ENCODE measurements at places on chromosomes 12 and 14.

DNA sequence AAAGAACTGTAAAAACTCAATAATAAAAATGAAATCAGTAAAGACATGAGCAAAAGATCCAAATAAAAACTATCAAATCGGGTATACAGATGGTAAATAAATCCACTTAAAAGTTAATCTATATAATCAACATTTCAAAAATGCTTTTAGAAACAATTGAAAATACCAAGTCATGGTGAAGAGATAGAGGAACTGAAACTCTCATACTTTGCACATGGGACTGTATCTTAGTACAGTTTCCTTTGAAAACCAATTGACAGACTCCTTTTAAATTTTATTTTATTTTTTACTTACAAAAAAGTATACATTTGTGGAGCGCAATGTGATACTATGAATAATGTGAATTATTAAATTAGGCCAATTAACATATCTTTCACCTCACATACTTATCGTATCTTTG is 98.6 kb upstream of the FAR2 start:
- DNase-seq = no peak

DNA sequence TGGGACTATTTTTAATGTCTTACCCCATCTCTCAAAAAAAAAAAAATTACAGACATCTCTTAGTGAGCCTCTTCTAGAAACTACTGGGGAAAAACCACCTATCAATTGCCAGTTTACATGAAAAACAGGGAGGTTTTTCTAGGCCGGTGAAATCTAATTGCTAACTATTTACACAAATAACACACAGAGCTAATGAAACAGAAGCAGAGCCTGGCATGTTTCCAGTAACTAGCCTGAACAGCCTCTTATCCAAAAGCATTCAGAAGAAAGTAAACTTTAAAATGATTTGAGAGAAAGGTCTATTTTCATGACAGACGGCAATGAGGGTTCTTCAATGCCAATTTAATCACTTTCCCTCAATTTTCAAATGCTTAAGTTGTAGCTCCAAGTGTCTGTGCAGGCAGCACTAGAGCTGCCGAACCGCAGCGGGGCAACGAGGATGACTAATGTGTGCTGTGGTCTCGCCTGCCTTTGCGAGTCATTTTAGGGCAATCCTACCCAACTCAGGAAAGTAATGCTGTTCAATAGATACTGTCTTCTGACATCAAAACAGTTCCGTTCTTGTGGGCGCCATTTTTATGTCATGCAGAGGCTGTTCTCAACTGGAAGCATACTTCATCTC is 84.6 kb downstream of the SETD3 start:
- DNase-seq = peak; percentile 56

DNA sequence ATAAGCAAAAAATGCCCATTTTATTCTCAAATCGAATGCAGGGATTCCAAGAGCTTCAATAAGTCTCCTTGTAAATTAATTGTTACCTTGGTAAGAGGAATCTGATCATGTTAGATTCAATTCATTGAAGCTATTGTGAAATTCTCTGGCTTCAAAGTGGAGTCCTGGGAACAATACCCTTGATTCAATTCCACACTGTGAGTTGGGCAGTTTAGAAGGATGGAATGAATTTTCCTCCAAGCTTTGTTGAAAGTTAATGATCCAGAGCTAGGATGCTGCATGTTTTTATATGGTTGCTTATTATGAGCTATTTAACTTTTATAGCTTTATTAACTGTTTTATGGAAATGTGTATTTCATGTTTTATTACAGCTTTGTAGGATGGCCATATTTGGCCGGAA is 89.9 kb upstream of the IGF1 start:
- no peak for DNase-seq

GRCh38 chr12:53128780-53129569 is 25.7 kb downstream of the SOAT2 start:
- DNase-seq = no peak

DNA sequence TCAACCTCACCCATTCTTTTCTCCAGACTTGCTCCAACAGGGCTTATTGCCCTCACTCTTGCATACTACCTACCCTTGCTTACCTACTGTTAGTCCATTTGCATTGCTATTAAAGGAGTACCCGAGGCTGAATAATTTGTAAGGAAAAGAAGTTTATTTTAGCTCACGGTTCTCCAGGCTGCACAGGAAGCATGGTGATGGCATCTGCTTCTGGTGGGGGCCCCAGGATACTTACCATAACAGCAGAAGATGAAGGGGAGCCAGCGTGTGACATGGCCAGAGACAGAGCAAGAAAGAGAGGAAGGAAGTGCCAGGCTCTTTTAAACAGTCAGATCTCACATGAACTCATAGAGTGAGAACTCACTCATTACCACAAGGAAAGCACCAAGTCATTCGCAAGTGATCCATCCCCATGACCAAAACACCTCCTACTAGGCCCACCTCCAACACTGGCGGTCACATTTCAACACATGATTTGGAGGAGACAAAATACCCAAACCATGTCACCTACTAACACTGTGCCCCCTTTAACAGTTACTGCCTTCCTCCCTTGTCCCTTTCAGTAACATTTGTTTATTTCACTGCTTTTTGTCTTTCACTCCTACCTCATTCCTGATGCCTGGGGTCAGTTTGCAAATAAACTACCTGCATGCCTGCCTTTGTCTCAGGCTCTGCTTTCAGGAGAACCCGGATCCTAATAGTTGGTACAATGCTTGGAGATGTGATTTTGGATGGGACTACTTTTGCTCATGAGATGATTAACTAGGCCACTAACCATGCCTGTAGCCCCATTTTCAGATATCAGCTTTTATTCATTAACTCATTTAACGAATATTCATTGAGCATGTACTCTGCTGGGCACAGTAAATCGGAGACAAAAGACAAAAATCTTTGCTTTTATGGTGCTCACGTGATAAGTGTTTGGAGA is 41.6 kb upstream of the CSRP2 start:
- DNase-seq = peak; percentile 9

DNA sequence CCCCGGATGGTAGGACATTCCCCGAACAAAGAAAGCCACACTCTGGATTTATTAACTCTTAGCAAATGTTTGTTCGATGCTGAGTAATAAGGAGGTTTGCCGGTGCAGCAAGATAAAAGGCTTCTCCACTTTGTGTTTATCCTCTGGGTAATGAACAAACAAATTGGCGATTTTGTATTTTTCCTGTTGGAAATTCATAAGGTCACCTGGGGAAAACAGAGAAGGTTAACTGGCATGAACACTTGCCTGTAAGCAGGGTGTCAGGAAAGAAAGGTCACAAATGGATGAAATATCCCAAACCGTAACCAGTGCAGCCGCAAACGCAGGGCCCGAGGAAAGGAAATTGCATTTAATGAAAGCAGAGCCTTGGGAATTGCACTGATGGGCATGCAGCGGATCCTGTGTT is 132.8 kb downstream of the RMST start:
- no peak for DNase-seq

GRCh38 chr12:10716704-10717315 is 6.3 kb downstream of the YBX3 start:
- DNase-seq = no peak
